Activated T-helper 1 cell treated with anti-CD3 and anti-CD28 coated beads, Interleukin-2, amount 50 U/mL, for 16 hours (primary cell): ENCODE measurements at places on chromosomes 12 and 14.

DNA sequence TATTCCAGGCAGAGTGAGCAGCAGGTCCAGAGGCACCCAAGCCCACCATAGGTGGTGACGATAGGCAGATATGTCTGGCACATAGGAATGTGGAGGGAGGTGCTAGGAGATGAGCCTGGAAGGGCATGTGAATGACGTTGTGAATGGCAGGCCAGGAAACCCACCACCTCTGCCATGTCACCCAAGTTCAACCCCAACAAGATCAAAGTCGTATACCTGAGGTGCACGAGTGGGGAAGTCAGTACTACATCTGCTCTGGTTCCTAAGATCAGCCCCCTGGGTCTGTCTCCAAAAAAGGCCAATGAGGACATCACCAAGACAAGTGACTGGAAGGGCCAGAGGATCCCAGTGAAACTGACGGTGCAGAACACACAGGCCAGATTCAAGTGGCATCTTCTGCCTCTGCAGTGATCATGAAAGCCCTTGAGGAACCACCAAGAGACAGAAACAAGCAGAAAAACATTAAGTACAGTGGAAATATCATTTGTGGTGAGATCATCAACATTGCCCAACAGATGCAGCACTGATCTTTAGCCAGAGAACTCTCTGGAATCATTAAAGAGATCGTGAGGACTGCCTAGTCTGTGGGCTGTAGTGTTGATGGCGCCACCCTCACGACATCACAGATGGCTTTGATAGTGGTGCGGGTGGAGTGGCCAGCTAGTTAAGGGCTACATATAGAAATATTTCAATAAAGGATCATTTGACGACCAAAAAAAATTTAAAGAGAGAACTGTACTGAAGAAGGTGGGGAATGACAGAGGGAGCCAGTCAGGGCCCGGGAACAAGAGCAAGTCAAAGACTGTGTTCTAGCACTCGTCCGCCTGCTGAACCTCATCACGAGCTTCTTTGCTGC is 99.7 kb downstream of the ZFP36L1 start:
- DNase-seq: no peak

DNA sequence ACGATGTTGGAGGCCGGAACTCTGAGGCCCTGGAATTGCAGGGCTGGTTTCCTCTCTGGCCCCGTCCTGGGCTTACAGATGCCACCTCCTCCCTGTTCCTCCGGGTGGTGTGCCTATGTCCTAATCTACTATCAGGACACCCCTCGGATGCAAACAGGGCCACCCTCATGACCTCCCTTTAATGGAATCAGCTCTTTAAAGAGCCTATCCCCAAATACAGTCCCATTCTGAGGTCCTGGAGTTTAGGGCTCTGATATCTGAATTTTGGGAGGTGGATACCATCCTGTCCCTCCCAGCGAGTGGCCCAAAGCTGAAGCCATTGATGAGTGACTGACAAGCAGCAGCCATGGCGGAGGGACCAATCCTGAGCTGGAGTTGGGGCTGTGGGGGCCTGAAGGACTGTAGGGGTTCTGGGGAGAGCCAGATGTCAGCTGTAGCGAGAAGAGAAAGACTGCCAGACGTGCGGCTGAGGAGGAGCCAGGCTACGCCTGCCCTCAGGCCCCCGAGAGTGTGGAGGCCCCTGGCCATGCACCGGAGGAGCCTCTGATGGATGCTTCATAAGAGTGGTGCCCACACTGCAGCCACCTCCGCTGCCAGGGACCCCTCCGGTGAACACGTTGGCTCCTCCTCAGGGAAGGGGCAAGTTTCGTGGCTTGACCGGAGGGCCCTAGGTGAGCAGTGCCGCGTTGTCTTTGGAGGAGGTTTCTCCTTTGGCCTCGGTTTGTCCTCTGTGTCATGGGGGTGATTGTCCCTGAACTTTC is 100.2 kb downstream of the KIF26A start:
- no peak for DNase-seq

DNA sequence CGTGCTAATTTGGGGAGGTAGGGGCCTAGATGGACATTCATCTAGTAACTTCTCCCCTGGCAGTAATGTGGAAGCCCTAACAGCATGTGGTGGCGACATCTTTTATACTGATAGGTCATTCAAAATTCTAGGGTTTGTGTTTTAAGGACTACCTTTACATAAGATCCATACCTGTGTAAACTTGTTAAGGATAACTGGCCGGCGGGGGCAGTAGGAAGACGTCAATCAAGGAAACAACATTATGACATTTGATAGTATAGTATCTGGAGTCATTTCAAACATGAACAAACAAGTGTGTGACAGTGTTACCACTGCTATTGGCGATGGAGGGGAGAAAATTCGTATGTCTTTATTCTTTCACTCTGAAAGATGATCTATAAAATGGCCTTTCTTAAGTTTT is 120.0 kb downstream of the TTLL5 start:
- DNase-seq: no peak

- DNase-seq: no peak
Measured at GRCh38 chr14:43735932-43736331, 771.2 kb downstream of the FSCB start.

GRCh38 chr12:98280621-98281020 is 234.8 kb upstream of the TMPO start:
- DNase-seq: no peak

DNA sequence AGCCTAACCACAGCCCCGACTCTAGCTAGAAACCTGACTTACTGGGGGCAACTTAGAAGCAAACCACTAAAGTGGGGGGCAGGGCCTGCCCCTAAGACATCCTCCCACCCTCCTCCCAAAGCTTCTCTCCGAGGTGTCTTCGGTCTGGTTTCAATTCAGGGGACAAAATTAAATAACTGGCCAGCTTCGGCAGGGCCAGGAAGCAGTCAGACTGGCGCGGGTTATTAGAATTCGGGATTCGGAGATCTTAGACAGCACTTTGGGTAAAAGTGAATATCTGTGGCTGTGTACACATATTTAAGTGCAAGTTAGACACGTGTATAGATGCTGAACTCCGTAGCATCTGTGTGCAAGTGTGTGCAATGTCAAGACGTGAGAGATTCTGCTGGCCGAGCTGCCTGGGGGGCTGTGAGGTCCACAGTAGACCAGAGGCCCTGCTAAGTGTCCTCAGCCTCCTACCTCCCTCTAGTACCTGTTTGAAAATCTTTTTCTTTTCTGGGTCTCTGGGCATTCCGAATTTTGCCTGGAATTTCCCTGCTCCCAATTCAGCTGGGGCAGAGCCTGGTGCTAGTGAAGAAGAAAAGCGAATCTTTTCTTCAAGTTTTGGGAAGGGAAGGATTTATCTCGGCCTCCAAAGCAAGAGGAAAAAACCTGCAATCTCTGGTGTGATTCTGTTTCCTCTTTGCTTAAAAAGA is 4.0 kb upstream of the HOXC10 start:
- DNase-seq: no peak

- DNase-seq: no peak
Measured at GRCh38 chr12:104738331-104738730, 219.8 kb downstream of the SLC41A2 start.

GRCh38 chr12:129861951-129862350 is 41.9 kb downstream of the TMEM132D start:
- no peak for DNase-seq

DNA sequence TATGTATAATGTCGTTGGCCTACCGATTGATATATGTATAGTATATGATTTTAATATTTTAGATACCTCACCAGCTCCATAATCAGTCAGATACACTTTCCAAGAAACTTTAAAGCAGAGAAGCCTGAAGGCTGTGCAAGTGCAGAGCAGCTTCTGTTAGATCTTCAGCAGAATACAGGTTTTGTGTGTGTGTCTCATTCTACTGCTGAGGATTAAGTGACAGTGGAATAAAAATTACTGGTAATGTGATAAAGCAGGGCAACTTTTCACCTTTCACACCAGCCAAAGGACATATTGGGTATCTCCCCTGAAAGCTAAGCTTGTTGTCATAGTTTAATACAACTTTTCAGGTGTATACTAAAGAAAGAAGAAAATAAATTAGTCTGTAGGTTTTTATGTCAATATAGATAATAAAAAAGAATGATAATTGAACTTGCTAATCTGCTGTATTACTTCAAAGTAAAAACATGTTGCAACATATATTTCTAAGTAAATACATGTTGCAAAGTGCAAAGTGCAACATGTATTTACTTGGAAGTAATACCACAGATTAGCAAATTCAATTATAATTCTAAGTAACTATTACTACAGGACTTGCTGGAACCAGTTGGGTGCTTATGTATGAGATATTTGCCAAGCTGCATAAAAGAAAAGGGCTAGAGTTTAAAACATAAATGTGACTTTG is 128.3 kb downstream of the SLC16A7 start:
- no peak for DNase-seq
